Esophagus muscularis mucosa (tissue), 4 donors: ENCODE measurements at places on chromosomes 3 and 15. TPM values are rescaled to one million over a fixed set of nuclear protein-coding genes. Genes with fewer than 3 reads are reported as not detected.

GRCh38 chr3:7307410-7307809 is 446.5 kb downstream of the GRM7 start:
- peaks cover 20% of the 10 kb centered on the region for H3K4me1 ChIP-seq
- no peaks in the 10 kb centered on the region for H3K27me3 ChIP-seq
- no peaks in the 10 kb centered on the region for H3K36me3 ChIP-seq
- no peak overlapping the region for H3K4me3 ChIP-seq
- H3K27ac ChIP-seq = no peak overlapping the region

- peak overlapping the region; percentile 33 for H3K27ac ChIP-seq
- no peak for DNase-seq
- no peaks in the 10 kb centered on the region for H3K36me3 ChIP-seq
- peaks cover 70% of the 10 kb centered on the region for H3K4me1 ChIP-seq
These were observed 134.8 kb downstream of the AKAP13 start for GRCh38 chr15:85515212-85515611.

DNA sequence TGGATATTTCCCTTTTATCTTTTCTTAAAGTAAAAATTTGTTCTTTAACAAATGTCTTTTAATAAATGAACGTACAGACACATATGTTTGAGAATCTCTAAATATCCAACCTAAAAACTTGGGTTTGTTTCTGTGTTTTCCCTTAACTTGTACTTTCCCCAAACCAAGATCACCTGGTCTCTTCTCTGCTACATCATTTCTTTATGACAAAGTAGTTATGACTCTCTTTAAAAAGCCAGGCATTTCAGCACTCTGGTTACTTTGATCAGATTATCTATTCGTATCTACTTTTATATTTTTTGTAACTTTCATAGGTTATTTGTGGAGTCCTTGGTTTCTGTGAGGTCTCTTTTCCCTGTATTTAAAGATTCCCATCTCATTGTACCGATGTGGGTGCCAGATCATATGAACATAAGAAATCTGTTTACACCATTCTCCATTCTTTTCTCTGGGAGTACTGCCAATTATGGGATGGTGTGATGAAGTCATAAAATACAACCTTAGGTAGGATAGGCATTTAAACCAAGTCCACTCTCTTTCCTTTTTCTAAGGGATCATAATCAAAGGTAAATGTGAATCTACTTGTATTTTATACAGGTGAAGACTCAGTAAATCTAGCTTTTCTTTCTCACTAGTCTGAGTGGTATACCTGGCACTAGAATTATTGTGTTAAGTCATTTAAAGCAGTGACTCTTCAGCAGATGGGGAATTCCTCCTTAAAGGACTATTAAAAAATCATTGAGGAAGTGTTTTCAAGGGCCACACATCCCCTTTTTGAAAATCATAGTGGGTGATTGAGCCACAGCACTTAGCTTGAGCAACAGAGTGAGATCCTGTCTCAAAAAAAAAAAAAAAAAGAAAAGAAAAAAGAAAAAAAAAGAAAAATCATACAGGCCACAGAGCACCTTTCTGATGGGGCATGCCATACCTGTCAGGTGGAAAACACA is 12.4 kb upstream of the NFKBIZ start:
- H3K4me3 ChIP-seq = no peak overlapping the region
- H3K36me3 ChIP-seq = no peaks in the 10 kb centered on the region
- H3K4me1 ChIP-seq = peaks cover 37% of the 10 kb centered on the region
- no peaks in the 10 kb centered on the region for H3K27me3 ChIP-seq
- H3K27ac ChIP-seq = peak overlapping the region; percentile 61
- no peak for DNase-seq

GRCh38 chr3:189171707-189172106 is at the start of gene TPRG1:
TPRG1 (plus strand) TSS chr3:189171971; CDS start chr3:189207385, 35,414 bp downstream.
- DNase-seq = no peak
- H3K4me1 ChIP-seq = no peaks in the 10 kb centered on the region
- no peaks in the 10 kb centered on the region for H3K27me3 ChIP-seq

GRCh38 chr15:73190189-73190601 is 137.9 kb downstream of the NEO1 start:
- H3K36me3 ChIP-seq = no peaks in the 10 kb centered on the region
- peaks cover 10% of the 10 kb centered on the region for H3K4me1 ChIP-seq
- H3K27ac ChIP-seq = no peak overlapping the region
- no peak for DNase-seq
- no peaks in the 10 kb centered on the region for H3K27me3 ChIP-seq
- no peak overlapping the region for H3K4me3 ChIP-seq

DNA sequence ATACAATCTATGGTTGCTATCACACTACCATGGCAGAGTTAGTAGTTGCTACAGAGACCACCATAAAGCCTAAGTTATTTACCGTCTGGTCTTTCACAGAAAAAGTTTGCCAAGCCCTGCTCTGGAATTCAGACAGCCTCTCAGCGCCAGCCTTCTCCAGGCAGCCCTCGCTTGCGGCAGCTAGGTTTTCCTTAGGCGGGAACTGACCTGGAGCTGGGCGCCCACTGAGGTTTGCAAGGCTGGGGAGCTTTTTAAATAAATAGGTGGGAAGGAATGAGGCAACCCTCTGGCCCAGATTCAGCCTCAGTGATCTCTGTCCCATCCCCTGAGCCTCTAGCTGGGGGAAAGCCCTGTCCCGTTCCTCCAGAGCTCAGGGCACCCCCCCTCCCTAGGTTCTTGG is 1.2 kb downstream of the CTSH start:
- peak overlapping the region; percentile 64 for H3K4me3 ChIP-seq
- H3K27ac ChIP-seq = peak overlapping the region; percentile 57
- no peak for DNase-seq
- H3K4me1 ChIP-seq = peaks cover 27% of the 10 kb centered on the region

- no peaks in the 10 kb centered on the region for H3K4me1 ChIP-seq
- H3K36me3 ChIP-seq = no peaks in the 10 kb centered on the region
- no peak for DNase-seq
- no peak overlapping the region for H3K4me3 ChIP-seq
- H3K27ac ChIP-seq = no peak overlapping the region
These were observed 211.2 kb downstream of the SHQ1 start for GRCh38 chr3:72636969-72637597.

DNA sequence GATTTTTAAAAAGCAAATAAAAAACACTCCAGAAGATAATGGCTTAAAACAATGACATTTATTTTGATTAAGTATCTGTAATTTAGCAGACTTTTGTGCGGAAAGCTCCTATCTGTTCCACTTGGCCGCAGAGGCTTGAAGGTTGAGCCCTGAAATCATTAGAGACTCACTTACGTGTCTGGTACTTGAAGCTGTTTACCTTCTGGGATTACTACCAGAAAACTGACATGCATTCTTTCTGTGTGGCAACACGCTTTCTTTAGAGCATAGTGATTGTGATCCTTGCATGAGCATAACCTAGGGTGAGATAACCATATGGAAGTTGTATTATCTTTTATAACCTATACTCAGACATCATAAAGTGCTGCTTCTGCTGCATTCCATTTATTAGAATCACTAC is 298.5 kb downstream of the SI start:
- H3K27ac ChIP-seq = no peak overlapping the region
- no peaks in the 10 kb centered on the region for H3K27me3 ChIP-seq
- H3K4me3 ChIP-seq = no peak overlapping the region
- no peaks in the 10 kb centered on the region for H3K36me3 ChIP-seq

GRCh38 chr15:90881181-90881977 is 2.9 kb upstream of the FES start:
- no peak for DNase-seq
- peaks cover 42% of the 10 kb centered on the region for H3K36me3 ChIP-seq
- H3K4me1 ChIP-seq = peaks cover 42% of the 10 kb centered on the region

DNA sequence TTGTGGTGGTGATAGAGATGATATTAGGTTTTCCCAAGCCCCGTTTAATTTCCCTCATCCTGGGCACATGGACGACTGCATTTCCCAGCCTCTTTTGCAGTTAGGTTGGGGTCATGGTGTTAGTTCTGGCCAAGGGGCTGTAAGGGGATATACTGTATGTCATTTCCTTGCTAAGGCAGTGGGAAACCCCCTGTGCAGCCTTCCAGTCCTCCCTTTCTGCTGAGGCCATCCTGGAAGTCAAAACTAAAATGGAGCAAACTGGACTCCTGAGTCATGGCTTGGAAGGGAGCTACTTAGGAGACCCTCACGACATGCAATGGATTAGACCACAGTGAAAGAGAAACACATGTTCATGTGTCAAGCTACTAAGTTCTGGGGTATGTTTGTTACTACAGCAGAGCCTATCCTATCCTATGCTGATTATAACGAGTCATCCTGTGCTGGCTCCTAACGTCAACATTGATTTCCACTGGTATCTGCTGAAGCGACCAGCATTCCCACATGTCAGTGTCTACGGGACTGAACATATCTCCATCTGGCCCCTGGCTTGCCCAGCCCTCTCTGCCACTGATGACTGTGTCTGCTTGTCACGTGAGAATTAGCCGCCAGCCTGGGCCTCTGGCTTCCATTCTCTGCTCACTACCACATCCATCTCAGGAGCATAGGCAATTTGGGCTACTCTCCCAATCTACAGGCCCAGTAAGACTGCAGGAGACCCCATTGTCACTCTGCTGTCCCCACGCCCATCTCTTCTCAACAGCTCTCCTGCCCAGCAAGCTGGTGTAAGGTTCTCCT is 85.6 kb upstream of the MEF2A start:
- no peak overlapping the region for H3K27ac ChIP-seq
- H3K36me3 ChIP-seq = no peaks in the 10 kb centered on the region
- H3K27me3 ChIP-seq = no peaks in the 10 kb centered on the region
- H3K4me3 ChIP-seq = no peak overlapping the region
- peaks cover 36% of the 10 kb centered on the region for H3K4me1 ChIP-seq
- no peak for DNase-seq

- no peaks in the 10 kb centered on the region for H3K36me3 ChIP-seq
- H3K4me1 ChIP-seq = peaks cover 25% of the 10 kb centered on the region
- peak overlapping the region; percentile 62 for H3K27ac ChIP-seq
These were observed 222.3 kb upstream of the THBS1 start for GRCh38 chr15:39358441-39359041.

DNA sequence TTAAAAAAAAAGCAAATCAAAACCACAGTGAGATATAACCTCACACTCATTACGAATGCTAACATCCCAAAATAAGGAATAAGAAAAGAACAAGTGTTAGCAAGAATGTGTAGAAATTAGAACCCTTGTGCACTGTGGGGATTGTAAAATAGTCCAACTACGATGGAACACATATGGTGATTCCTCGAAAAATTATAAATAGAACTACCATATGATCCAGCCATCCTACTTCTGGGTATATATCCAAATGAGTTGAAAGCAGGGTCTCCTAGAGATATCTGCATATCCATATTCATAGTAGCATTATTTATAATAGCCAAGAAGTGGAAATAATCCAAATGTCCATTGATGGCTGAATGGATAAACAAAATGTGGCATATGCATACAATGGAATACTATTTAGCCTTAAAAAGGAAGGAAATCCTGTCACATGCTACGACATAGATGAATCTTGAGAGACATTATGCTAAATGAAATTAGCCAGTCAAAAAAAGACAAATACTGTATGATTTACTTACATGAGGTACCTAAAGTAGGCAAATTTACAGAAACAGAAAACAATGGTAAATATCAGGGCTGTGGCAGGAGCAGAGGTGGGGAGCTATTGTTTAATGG is 55.6 kb downstream of the UACA start:
- no peaks in the 10 kb centered on the region for H3K36me3 ChIP-seq
- H3K27me3 ChIP-seq = no peaks in the 10 kb centered on the region
- H3K4me3 ChIP-seq = no peak overlapping the region
- no peak overlapping the region for H3K27ac ChIP-seq
- peaks cover 19% of the 10 kb centered on the region for H3K4me1 ChIP-seq
- DNase-seq = no peak

DNA sequence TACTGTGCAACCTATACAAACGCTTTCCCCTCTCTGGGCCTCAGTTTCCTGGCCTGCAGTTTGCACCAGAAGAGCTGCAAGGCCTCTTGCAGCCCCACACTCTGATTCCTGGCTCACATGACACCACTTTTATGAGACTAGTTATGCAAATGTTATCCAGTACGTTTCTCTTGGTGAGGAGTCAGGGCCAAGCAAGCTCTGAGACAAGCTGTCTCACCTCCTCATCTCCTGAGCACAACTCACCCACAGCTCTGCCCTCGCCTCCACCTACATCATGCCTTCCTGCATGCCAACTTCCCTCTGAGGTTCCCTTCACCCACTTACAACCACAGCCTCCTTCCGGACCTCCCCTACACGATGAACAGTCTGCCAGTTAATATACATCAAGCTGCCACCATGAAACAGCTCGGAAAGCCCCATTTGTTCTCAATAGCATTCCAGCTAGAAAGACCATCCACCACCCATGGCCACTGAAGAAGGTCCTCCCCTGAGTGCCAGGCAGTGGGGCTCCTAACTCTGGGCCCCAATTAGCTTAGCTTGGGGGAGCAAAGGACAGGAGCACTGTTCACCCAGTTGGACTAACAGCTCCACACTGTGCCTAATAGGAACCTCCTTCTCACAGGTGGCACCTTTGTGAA is 25.0 kb downstream of the CRYGS start:
- H3K36me3 ChIP-seq = no peaks in the 10 kb centered on the region
- DNase-seq = no peak
- H3K4me1 ChIP-seq = no peaks in the 10 kb centered on the region
- no peaks in the 10 kb centered on the region for H3K27me3 ChIP-seq
- no peak overlapping the region for H3K4me3 ChIP-seq

DNA sequence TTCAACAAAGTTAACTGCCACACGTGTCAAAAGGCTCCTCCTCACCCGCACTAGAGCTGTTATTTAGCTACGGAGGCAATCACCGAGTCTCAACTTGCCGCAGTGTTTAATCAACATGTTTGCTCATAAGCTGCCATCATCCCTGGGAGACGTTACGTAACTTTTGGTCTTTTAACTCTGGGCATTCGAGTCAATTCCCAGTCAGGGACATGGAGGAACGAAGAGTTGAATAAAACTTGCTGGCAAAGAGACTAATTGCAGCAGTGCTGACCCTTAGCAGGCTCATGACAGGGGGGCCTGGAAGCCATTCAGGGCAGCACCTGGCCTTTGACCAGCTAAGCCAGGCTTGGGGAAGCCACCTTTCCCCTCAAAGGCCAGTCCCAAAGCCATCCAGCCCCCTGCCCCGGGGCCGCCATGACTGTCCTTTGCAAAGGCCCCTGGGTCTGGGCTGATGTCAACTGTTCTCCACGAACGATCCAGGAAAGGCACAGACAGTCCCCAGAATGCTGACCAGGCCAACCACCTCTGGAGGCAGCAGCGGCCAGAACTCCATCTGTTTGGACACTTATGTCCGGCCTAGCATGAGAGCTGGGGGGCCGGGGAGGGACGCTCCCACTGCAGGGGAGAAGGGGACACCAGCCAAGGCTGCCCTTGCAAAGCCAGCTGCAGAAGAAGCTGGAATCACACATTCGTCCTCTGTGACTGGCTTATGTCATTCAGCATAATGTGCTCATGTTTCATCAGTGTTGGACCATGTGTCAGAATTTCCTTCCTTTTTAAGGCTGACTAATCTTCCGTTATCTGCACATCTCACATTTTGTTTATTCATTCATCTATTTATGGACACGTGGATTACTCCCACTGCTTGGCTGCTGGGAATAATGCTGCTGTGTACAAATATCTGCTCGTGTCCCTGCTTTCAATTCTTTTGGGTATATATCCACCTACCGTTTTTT is 43.7 kb downstream of the PCSK6 start:
- no peaks in the 10 kb centered on the region for H3K27me3 ChIP-seq
- H3K27ac ChIP-seq = peak overlapping the region; percentile 55
- H3K4me3 ChIP-seq = no peak overlapping the region
- peaks cover 15% of the 10 kb centered on the region for H3K4me1 ChIP-seq

GRCh38 chr3:95775486-95776094 is 1038.8 kb upstream of the EPHA6 start:
- no peak for DNase-seq
- H3K4me1 ChIP-seq = no peaks in the 10 kb centered on the region
- no peak overlapping the region for H3K4me3 ChIP-seq
- H3K27ac ChIP-seq = no peak overlapping the region

GPX1 gene
- 295 TPM for total RNA-seq

SEMA6D gene
- total RNA-seq = 3.8 TPM

THAP10 gene
- 1.3 TPM for total RNA-seq

ANKRD63 gene
- total RNA-seq = not detected

ARGFX gene
- not detected for total RNA-seq

INKA1 gene
- total RNA-seq = 3.5 TPM
